ENCODE measurements at places on chromosomes 3 and 15.

- DNase-seq: no peak
These were observed 13.4 kb downstream of the HACD2 start for GRCh38 chr3:123571264-123571972.

DNA sequence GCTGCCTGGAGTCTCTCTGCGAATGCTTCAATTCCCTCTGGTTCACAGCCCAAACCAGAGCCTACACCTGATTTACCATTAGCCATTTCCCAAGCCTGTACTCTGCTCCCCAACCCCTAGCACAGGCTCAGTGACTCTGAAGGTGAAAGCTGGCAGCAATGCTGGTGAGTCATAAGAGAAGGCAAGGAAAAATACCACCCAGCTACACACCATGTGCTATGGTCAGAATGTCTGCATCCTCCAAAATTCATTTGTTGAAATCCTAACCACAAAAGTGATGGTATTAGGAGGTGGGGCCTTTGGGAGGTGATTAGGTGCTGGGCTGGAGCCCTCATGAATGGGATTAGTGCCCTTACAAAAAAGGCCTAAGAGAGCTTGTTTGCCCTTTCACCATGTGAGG lies 117.1 kb upstream of the TJP1 start:
- no peak for DNase-seq

DNA sequence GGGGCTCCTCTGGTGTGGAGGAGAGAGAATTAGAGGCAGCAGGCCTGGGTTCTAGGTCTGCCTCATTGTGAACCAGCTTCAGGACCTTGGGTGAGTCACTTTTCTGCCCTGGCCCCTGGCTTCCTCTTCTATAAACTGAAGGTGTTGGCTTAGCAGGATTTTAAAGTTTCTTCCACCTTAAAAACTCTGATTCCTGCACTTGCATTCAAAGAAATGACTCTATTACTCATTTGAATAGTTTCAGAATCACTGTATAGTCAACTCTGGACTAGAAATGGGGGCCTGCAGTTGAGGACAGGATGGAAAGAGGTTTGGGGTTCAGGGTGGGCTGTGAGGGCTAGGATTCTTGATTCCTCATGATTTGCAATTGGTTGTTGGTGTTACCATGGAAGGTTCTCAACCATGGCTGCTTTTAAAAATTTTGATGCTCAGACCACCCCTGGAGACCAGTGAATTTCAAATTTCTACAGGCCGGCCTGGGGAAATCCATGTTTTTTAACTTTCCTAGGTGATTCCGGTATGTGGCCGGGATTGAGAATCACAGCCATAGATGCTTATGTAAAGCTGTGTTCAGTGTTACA lies 19.9 kb downstream of the SMAD3 start:
- DNase-seq: no peak

GRCh38 chr3:36258421-36258820 lies 121.9 kb upstream of the STAC start:
- DNase-seq: no peak

GRCh38 chr3:136305879-136306278 lies 55.7 kb downstream of the PCCB start:
- DNase-seq: no peak

GRCh38 chr3:18086760-18087159 lies 338.4 kb downstream of the SATB1 start:
- DNase-seq: no peak

- no peak for DNase-seq
These were observed 106.7 kb downstream of the ZIC4 start for GRCh38 chr3:147299656-147300055.

GRCh38 chr3:123324880-123325765 lies 123.4 kb downstream of the SEC22A start:
- DNase-seq: no peak

DNA sequence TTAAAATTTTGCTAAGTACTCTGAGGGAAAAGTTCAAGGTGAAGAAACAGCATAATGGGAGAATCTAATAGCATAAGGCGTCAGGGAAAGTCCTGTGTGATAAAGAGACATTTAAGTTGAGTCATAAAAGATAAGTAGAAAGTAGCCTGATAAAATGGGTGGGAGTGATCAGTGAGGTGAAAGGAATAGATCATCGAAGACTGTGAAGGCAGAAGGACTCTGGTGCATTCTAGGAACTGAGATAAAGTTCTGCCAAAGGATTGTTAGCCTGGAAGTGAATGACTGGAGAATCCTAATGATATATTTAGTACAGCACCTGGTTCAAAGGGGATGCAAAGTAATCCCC lies 149.9 kb downstream of the CFAP20DC start:
- no peak for DNase-seq

DNA sequence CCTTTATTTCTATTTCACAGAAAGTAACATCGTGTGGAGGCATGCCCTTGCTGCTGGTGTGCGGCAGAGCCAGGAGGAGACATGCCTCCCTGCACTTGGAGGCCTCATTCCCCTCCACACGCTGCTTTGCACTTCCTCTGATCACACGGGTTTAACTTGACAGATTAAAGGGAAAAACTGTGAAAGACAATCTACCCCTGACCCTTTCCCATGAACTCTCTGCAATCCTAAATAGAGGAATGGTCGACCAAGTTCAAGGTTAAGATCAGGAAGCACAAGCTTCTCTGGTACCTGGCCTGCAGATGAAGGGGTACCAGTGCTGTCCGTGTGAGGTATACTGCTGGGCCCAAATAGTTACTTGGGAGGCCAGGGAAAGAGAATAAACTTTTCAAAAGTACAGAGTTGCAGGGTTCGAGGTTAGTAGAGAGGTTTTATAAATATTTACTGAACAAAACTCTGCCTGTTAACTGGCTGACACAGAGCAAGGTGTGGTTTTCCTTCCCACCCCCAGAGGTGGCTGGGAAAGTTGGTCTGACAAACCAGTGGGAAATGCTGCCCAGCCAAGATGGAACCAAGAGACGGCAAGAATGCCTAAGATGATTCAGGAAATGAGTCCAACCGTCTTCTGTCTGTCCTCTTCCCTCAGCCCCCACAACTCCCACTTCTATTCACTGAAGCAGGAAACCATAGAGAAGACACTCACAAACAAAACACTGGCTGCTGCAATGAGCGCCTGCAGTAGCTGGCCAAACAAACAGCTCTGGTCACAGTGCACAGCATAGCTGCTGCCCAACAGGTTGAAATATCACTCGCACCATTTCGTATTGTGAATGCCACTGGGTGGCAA lies 79.6 kb downstream of the IGF2BP2 start:
- DNase-seq: no peak

DNA sequence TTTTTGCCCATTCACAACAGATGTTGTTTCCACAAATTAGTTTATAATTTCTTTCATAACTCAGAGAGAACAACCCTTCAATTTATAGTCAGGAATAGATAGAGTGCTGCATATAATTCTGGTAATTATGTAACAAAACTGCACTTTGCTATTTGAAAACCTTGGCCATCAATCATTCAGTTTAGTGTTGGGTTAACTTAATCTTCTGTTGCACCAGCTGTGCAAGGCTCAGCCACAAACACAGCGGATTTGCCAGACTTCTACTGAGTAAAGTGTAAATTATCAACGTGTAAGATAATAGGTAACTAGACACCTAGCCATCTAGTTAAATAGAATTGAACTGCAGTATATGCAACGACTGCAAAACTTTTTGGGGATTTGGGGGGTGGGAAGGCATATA lies 1064.3 kb upstream of the EPHA6 start:
- DNase-seq: no peak

DNA sequence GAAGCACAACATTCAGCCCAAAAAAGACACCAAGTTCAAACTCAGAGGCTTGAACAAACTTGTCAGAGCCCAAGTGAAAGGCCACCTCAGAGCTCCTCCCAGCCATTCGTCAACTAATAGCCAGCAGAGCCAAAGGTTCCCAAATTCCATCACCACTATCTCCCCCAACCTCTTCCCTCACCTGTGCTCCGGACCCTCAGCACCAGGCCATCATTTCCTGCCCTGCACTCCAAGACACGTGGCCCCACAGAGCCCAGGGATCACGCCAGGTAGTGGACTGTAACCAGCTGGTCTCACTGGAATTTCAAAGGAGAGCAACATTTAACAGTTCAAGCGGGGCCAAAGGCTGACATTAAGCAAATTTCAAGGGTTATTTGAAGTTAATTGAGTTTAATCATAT lies 245.2 kb upstream of the IGF1R start:
- DNase-seq: no peak

DNA sequence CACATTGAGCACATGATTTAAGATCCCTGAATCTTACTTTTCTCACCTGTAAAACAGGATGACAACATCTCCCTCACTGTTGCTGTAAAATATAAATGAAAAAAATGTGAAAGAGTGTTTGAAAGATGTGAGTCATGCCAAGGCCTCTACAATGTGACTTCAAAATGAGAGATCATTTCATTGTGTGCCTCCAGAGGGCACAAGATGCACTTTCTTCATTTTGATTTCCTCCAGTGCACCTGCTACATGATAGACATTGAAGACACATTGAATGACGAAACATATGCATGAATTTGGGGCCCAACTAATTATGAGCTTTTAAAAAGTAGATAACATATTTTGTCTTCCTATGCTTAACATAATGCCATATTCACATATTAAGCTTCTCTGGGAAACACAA lies 170.3 kb downstream of the MOBP start:
- no peak for DNase-seq

DNA sequence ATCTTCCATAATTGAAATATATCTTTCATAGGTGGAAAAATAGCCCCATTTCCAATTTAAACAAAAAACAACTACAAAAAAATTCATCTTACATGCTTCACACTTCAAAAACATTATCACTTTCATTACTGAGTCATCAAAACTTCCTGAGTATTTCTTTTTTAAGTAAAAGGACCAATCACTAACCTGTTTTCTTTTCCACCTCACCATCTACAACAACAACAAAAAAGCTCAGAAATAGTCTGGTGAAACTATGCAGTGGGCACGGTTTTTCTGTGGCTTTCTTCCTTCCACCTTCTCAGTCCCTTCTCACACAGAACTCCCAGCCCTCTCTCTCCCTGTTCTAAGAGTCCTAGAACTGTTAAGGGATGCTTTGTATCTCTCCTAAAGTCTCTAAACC lies 20.3 kb upstream of the TNIK start:
- DNase-seq: no peak

- DNase-seq: no peak
These were observed 478.8 kb downstream of the EPHA3 start for GRCh38 chr3:89586256-89586655.

GRCh38 chr3:188947401-188948280 lies 224.1 kb upstream of the TPRG1 start:
- DNase-seq: peak; percentile 98

GRCh38 chr15:64843991-64844390 lies 2.3 kb downstream of the PLEKHO2 start:
- DNase-seq: no peak

- DNase-seq: no peak
These were observed 178.8 kb downstream of the NSMCE3 start for GRCh38 chr15:29090617-29091466.

GRCh38 chr3:193620057-193620456 lies 27.0 kb downstream of the OPA1 start:
- DNase-seq: no peak

GRCh38 chr15:25582886-25583285 lies 144.1 kb upstream of the UBE3A start:
- DNase-seq: no peak

DNA sequence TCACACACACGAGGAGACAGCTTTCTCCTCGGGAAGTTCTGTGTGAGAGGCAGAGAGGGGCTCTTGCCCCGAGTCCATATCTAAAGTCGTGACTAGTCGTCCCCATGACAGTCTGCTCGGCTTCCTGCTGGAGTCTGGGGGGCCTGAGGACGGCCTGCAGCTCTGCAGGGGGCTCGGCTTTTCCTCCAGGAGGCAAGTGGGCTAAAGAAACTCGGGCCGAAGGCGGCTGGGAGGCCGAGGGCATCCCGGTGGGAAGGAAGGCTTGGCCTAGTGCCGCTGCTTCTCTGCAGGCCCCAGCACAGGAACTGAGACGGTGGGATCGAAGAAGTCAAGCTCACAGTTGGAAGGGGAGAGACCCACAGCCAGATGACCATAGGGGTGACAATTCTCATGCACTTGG lies 25.4 kb upstream of the PIGZ start:
- DNase-seq: no peak

GRCh38 chr15:66261056-66261455 lies 7.5 kb upstream of the MEGF11 start:
- no peak for DNase-seq

DNA sequence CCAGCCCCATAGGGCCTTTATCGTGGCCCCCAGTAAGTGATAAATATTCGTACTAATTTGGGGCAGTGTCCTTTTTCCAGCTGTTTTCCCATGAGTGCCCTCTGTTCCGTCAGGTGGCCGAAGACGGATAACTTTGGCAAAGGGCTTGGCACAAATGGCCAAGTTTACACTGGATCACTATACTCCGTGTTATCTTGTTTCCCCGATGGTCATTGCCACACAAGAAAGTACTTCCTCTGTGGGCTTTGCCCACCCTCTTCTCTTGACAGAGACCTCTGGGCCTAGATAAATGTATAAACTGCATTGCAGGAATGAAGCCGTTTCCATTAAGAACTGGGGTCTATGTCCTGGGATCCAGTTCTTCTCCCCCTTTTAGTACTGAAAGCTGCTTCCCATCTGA lies 39.1 kb downstream of the SMAD3 start:
- DNase-seq: no peak

- no peak for DNase-seq
These were observed 12.0 kb upstream of the ABTB1 start for GRCh38 chr3:127660621-127661251.

DNA sequence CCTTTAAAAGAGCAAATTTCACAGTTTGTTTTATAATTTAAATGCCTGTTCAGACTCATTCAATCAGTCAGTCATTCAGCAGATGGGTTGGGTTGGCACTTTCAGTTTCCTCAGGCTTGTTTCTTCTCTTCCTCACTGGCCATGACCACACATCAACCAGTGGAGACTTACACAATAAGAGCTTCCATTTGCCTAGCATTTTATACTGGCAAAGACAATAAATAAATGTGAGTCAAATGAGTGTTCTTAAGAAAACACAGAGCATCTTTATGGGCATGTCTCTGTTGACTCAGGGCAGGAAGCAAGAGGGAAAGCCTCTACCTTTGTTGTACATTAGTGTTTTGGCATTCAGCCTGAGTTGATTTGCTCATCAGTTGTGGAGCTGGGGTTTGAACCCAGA lies 122.6 kb downstream of the EPHB1 start:
- no peak for DNase-seq

DNA sequence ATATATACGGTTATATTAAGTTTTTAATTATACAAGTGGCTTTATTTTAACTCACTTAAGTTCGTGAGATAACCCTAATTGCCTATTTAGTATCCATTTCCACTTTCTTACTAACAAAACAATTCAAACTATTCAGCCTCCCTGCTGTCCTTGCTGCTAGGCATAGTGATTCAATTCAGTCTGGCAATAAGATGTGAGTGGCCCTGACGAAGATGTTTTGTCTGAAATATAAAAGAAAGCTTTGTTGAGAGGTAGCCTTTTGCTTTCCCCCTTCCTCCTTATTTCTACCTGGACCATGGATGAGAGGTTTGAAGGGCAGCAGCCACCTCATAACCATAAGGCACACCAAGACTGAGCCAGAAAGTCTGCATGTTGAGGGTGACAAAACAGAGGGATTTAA lies 89.3 kb upstream of the TRIM42 start:
- no peak for DNase-seq
